ENCODE measurements at places on chromosomes 5 and 9. TPM values are rescaled to one million over a fixed set of nuclear protein-coding genes. Genes with fewer than 3 reads are reported as not detected.
A peak's percentile ranks its signal among the peaks of the same experiment; 100 is the strongest.

GRCh38 chr9:91253488-91253887 is 108.2 kb downstream of the AUH start:
- no peaks in the 10 kb centered on the region for H3K27me3 ChIP-seq
- H3K4me1 ChIP-seq, result no peaks in the 10 kb centered on the region
- DNase-seq, result peak; percentile 6

- DNase-seq, result no peak
- H3K27ac ChIP-seq, result no peak overlapping the region
- H3K4me1 ChIP-seq, result 0 out of 2 replicates have a peak, but pooled peaks cover 2% of the 10 kb centered on the region
- H3K27me3 ChIP-seq, result peaks cover 76% of the 10 kb centered on the region
- no peaks in the 10 kb centered on the region for H3K36me3 ChIP-seq
Measured at GRCh38 chr5:136027311-136027710, 1.5 kb upstream of the TGFBI start.

- no peak overlapping the region for H3K4me3 ChIP-seq
- no peaks in the 10 kb centered on the region for H3K36me3 ChIP-seq
- no peak for DNase-seq
- no peaks in the 10 kb centered on the region for H3K27me3 ChIP-seq
- no peaks in the 10 kb centered on the region for H3K4me1 ChIP-seq
Measured at GRCh38 chr9:13816837-13817236, 497.1 kb downstream of the NFIB start.

GRCh38 chr9:116544896-116545295 is 142.2 kb upstream of the TRIM32 start:
- no peaks in the 10 kb centered on the region for H3K27me3 ChIP-seq
- no peak overlapping the region for H3K4me3 ChIP-seq
- no peaks in the 10 kb centered on the region for H3K36me3 ChIP-seq
- H3K27ac ChIP-seq, result no peak overlapping the region

Gene SLCO6A1
- 0.69 TPM for total RNA-seq

DNA sequence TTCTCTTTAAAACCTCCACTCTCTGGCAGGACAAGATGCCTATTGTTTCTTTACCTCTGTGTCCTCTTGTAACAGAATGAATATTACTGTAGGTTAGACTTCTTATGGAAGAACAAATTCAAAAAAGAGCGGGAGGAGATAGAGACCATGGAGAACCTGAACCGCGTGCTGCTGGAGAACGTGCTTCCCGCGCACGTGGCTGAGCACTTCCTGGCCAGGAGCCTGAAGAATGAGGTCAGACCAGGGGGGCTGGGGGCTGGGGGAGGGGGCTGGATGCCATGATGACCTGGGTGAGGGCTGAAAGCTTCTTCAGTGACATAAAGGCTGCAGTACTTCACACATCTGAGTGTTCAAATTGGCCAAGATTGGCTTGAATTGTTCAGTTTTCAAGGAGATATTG is 61.4 kb downstream of the CFAP90 start:
- peaks cover 19% of the 10 kb centered on the region for H3K27me3 ChIP-seq
- H3K27ac ChIP-seq, result no peak overlapping the region
- no peaks in the 10 kb centered on the region for H3K4me1 ChIP-seq
- DNase-seq, result no peak
- no peak overlapping the region for H3K4me3 ChIP-seq

DNA sequence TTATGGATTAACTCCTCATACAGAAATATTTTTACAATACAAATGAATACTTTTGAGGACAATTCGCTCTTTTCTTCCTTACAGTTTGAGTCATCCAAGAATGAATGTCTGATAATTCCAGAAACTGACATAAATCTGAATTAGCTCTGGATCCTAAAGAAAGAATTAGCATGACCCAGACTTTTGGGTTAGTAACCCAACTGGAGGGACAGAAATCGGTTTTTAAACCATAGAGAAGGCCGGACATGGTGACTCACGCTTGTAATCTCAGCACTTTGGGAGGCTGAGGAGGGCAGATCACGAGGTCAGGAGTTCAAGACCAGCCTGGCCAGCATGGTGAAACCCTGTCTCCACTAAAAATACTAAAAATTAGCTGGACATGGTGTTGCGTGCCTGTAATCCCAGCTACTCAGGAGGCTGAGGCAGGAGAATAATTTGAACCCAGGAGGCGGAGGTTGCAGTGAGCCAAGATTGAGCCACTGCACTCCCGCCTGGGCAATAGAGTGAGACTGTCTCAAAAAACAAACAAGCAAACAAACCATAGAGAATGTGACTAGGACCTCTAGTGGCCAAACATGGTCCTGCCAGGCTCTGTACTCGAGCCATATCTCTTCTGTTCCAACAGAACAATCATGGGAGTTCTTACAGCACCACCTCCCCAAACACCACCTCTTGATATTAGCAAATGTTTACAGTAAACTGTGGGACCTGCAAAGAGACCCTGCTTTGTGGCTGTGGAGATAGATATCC is 44.8 kb downstream of the LURAP1L start:
- H3K27ac ChIP-seq, result no peak overlapping the region
- no peaks in the 10 kb centered on the region for H3K36me3 ChIP-seq
- DNase-seq, result peak; percentile 28
- peaks cover 36% of the 10 kb centered on the region for H3K4me1 ChIP-seq
- no peaks in the 10 kb centered on the region for H3K27me3 ChIP-seq
- H3K4me3 ChIP-seq, result no peak overlapping the region

Gene LRRC19
- total RNA-seq, result not detected

DNA sequence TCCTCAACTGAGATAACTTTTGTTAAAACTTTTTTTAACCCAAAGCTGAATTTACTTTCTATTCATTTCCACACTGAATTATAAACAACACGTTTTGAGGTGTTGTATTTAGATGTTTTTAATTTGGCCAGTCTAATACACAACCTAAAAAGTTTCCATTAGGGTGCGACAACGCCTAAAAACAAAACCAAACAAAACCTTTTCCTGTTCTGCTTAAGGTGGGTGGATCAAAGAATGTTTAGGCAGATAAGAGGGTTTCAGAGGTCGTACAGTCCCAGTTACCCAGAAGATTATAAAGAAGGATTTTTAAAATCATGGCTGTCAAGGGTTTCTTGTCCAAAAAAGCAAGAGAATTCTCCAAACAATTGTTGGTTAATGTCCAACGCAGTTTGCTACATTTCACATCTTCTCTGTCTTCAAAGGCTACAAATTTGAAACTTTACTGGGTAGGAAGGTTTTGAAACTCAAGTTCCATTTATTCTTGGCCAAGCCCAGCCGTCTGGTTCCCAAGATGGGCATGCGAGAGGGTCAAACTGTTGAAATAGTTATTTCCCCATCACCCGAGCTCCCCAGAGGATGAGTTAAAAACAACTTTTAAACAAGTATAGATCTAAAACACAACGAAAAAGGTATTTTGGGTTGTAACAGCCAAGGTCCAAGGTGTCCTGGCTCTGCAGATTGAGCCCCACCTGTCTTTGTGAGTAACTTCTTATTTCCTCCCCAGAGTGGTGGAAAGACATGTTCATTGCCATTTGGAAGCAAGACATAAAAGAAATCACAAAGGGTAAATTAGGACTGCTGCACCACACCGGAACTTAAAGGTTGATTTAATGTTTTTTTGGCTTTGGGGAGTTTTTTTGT is 122.8 kb upstream of the MAP3K1 start:
- H3K4me3 ChIP-seq, result no peak overlapping the region
- H3K36me3 ChIP-seq, result no peaks in the 10 kb centered on the region
- no peaks in the 10 kb centered on the region for H3K27me3 ChIP-seq
- H3K27ac ChIP-seq, result no peak overlapping the region
- no peaks in the 10 kb centered on the region for H3K4me1 ChIP-seq
- DNase-seq, result no peak

GRCh38 chr5:122351416-122352157 is 39.5 kb downstream of the SNCAIP start:
- DNase-seq, result no peak
- no peak overlapping the region for H3K27ac ChIP-seq
- no peaks in the 10 kb centered on the region for H3K27me3 ChIP-seq
- no peaks in the 10 kb centered on the region for H3K4me1 ChIP-seq

DNA sequence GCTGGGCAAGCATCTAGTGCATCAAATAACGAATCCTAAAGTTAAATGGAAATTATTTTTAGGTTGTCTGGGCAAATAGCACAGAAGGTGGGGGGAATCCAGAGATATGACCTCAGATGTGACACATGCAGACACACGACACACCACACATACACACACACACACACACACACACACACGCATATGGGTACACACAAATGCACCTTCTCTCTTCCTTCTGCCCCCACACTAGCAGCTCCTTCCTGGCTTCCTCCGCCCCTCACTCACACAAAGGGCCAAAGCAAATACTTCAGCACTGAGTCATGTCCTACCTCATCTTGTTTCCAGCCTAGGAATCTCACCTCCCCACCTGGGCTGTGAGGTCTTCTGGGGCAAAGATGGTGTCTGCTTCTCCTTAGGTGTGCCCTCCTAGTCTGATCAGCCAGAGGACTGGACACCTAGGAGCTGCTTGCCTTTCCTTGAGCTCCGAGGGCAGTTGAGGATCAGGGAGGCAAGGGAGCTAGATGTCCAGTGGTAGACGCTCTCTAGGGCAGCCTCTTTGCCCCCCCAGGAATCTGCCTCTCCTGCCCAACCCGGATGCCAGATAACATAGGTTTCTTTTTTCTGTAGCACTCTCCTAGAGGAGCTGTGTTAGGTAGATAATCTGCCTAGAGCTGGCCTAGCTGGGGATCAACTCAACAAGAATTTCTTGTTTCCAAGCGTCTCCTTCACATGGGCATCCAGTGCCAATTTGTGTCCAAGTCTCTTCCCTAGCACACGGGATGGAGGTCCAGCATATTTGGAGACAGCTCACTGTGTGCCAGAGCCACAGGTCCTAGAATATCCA is 14.3 kb upstream of the JADE2 start:
- H3K4me3 ChIP-seq, result peak overlapping the region; percentile 49
- H3K27ac ChIP-seq, result peak overlapping the region; percentile 98
- H3K36me3 ChIP-seq, result no peaks in the 10 kb centered on the region

GRCh38 chr5:172123269-172123692 is 64.7 kb downstream of the STK10 start:
- peaks cover 5% of the 10 kb centered on the region for H3K4me1 ChIP-seq
- DNase-seq, result no peak
- no peak overlapping the region for H3K27ac ChIP-seq

DNA sequence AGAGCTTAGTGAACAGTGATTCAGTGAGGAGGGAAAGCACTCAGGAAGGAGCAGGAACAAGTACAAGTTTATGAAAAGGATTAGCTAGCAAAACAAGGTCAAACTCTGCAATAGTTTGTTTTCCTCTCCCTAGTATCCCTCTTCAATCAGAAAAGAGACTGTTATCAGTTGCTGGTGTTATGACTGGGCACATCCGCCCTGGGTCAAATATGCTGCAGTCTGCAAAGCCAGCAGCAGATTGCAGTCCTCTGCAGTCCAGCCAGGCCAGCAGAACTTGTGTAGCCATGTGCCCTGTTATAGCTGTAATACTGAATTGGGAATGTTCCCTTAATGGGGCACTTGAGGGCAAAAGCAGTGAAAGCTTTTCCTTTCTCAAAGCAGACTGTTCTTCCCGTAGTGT is 12.0 kb downstream of the PCDHAC2 start:
- no peaks in the 10 kb centered on the region for H3K27me3 ChIP-seq
- no peaks in the 10 kb centered on the region for H3K4me1 ChIP-seq
- no peaks in the 10 kb centered on the region for H3K36me3 ChIP-seq
- no peak overlapping the region for H3K4me3 ChIP-seq

Gene C9orf50
- total RNA-seq, result not detected

DNA sequence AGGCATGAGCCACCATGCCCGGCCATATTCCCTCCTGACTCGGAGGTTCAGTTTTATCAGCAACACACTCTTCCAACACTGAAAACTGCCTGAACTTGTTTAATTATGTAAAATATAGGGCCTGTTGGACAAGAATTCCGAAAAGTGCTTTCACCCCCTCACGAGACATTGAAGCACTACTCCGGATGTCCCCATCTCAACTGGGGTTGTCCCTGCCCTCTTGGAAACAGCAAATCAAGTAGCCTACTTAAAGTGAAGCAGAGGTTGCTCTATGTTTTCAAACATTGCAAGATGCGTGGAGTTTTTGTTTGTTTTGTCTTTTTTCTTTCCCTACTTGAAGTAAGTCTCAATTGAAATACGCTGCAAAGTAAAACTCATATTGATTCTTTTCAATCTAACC is 7.6 kb downstream of the PTGER4 start:
- peaks cover 27% of the 10 kb centered on the region for H3K4me1 ChIP-seq
- H3K4me3 ChIP-seq, result no peak overlapping the region
- no peak for DNase-seq
- H3K36me3 ChIP-seq, result no peaks in the 10 kb centered on the region
- H3K27ac ChIP-seq, result no peak overlapping the region
- no peaks in the 10 kb centered on the region for H3K27me3 ChIP-seq

Gene WNK2
- total RNA-seq, result 24.4 TPM

Gene IL13
- not detected for total RNA-seq

- H3K4me1 ChIP-seq, result no peaks in the 10 kb centered on the region
- H3K36me3 ChIP-seq, result no peaks in the 10 kb centered on the region
- no peak overlapping the region for H3K27ac ChIP-seq
- no peaks in the 10 kb centered on the region for H3K27me3 ChIP-seq
- no peak overlapping the region for H3K4me3 ChIP-seq
Measured at GRCh38 chr5:143585970-143586369, 182.5 kb upstream of the NR3C1 start.

Gene WNT8A
- not detected for total RNA-seq

- no peak overlapping the region for H3K27ac ChIP-seq
- peaks cover 9% of the 10 kb centered on the region for H3K27me3 ChIP-seq
- H3K36me3 ChIP-seq, result no peaks in the 10 kb centered on the region
- no peak overlapping the region for H3K4me3 ChIP-seq
- no peaks in the 10 kb centered on the region for H3K4me1 ChIP-seq
Measured at GRCh38 chr5:144139586-144139985, 30.9 kb downstream of the YIPF5 start.

Gene ERAP2
- 2.2 TPM for total RNA-seq

Gene HTR1A
- total RNA-seq, result not detected

DNA sequence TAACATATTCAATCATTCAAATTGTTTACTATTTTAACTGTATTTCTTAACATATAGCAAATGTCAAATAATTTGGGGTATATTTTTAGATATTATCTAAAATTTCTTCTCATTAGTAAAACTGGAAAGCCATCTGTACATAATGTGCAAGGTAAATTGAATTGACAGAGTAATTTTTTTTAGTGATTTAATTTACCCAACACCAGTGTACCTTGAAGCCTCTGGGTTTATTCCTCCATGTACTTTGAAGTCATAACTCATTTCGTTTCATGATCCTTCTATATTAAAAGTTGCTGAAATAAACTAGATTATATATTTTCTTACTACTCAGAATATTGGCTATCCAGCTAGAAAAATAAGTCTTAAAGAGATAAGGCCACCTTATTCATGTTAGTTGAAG is 674.9 kb downstream of the PRR16 start:
- H3K27me3 ChIP-seq, result no peaks in the 10 kb centered on the region
- no peaks in the 10 kb centered on the region for H3K4me1 ChIP-seq

- H3K4me1 ChIP-seq, result peaks cover 2% of the 10 kb centered on the region
- peak overlapping the region; percentile 77 for H3K27ac ChIP-seq
- peak; percentile 12 for DNase-seq
- H3K27me3 ChIP-seq, result no peaks in the 10 kb centered on the region
- peak overlapping the region; percentile 47 for H3K4me3 ChIP-seq
- H3K36me3 ChIP-seq, result no peaks in the 10 kb centered on the region
Measured at GRCh38 chr5:56908942-56909293, 478 bp upstream of the SETD9 start.

DNA sequence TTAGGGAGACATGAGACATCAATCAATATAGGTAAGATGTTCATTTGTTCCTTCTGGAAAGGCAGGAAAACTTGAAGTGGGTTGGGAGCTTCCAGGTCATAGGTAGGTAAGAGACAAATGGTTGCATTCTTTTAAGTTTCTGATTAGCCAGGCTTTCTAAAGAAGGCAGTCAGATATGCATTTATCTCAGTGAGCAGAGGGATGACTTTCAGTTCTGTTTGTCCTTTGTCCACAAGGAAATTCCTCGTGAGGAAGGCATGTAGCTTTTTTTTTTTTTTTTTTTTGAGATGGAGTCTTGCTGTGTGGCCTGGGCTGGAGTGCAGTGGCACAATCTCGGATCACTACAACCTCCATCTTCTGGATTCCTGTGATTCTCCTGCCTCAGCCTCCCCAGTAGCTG is 155.3 kb upstream of the ABCA1 start:
- no peaks in the 10 kb centered on the region for H3K27me3 ChIP-seq
- no peak overlapping the region for H3K27ac ChIP-seq
- H3K4me3 ChIP-seq, result no peak overlapping the region
- H3K36me3 ChIP-seq, result no peaks in the 10 kb centered on the region
